AG04450 (cell line): ENCODE measurements at places on chromosomes 11 and 22. TPM values are rescaled to one million over a fixed set of nuclear protein-coding genes. Genes with fewer than 3 reads are reported as not detected.

DNA sequence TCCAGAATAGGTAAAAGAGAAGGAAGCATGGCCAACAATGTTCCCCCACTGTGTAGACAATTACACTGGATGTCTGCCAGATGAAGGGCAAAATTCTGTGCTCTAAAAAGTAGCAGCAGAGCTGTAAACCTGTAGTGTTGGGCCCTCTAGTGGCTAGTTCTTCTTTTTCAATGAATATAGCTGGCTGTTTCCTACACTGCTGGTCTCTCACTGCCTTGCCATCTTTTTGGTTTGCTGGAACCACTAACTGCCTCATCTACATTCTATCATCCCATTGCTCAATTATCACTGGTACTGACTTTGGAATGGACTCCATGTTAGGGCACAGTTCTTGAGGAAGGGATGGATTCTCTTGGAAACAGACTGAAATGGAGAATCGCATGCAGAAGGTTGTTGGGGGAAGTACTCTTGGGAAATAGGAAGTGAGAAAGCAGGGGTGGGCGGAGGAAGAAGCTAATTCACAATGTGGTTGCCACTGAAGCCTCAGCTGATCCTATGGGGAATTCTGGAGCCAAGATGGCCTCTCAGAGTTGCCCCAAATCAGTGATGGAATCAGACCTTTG lies 17.9 kb downstream of the KCNE3 start:
- DNase-seq, result peak; percentile 55

DNA sequence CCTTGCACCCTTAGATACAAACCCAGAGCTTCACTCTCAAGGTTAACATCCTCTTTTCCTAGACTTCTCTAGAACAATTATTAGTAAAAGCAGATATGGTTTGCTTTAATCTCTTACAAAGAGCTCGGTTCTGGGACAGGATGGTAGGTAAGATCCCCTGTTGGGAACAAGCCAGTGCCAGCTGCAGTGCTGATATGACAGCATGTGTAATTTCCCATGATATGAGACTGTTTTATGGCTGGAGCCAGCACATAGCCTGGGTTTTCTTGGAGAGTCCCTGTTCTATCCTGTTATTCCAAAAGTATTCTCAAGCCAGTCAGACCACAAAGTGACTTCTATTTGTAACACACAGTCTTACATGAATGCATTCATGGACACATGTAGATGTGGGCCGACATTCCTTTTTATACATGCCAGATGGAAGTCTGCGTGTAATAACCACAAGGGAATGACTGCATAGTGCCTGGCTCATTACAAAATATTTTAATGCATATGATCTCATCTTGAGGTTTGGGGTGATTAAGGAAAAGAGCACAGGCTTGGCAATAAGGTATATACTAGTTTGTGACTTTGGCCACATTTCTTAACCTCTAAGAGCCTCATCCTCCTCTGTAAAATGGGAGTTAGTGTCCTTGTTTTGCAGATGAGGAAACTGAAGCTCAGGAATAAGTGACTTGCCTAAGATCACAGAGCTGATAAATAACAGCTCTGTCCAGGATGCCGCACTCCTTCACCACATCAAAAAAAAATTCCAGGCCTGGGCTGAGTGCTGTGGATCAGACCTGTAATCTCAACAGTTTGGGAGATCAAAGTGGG lies 21.8 kb downstream of the CLMP start:
- peak; percentile 97 for DNase-seq

- no peak for DNase-seq
Measured at GRCh38 chr11:55503449-55503848, 50.8 kb upstream of the OR4C15 start.

DNA sequence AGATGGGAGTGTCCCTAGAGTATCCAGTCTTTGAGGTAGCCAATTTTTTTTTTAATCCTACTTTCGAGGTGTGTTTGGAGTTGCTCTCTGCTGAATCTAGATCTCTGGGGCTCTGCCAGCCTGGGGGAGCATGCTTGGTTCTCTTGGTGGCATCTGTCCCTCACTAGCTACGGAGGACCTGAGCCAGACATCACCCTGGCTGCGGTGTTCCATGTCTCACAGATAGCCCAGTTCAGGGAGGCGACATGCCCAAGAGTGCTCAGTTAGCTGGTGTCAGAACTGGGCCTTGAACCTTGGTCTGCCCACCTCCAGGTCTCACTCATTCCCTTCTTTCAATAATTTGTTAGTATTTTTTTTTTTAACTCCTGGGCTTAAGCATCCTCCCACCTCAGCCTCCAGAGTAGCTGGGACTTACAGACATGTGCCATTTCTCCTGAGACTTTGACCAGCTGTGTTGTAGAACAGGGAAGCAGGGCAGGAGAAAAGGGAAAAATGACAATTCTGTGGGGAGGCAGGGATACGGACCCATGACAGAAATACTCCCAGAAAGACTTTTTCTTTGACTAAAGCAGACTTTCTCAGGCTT lies 621 bp downstream of the HMOX1 start:
- DNase-seq, result no peak

DNA sequence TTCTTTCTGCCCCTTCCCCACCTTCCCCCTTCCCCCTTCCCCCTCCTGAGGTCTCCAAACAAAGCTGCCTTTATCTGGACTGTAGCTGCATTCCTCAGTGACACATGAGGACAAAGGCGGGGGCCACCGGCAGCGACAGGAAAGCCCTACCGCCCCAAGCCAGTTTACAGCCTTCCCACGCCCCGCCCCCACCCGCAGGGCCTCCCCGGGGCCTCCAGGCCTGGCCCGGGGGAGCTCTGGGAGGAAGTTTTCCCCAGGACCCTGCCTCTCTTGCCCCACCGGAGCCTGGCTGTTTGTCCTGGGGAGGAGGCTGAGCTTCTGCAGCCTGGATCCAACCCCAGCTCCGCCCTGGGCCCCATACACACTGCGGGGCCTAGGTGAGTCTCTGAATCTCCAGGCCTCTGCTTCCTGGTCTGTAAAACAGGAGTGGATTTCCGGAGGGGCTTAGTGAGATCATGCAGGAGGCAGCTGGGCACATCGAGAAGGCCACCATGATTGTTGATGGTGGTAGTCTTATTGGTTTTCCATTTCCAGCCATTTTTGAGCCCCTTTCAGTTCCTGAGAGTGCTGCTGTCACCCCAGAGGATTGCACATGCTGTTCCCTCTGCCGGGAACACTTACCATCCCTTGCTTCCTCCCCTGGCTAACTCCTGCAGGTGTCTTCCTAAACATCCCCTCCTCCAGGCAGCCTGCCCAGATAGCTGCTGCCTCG lies 130.7 kb downstream of the MN1 start:
- no peak for DNase-seq

DNA sequence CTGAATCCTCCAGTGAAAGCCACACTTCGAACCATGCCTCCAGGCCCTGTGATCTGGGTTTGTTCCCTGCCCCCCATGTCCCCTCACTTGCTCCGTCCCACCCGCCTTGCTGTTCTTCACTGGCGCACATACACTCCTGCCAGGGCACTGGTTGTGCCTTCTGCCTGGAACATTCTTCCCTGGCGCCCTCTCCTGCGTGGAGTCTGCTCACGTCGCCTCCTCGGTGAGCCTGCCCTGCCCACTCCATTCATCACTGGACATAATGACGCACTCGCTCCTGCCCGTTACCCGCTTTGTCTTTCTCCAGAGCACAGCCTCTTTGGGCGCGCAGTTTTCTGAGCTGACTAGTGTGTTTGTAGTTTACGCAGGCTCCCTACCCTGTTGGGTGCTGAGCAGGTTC lies 21.0 kb upstream of the MIEF1 start:
- DNase-seq, result no peak

BBOX1 gene
- 0.06 and 0.07 TPM in 2 replicates for polyA plus RNA-seq

TEX54 gene
- polyA plus RNA-seq, result not detected in 2 replicates
